ENCODE measurements at places on chromosomes 2 and 18.

DNA sequence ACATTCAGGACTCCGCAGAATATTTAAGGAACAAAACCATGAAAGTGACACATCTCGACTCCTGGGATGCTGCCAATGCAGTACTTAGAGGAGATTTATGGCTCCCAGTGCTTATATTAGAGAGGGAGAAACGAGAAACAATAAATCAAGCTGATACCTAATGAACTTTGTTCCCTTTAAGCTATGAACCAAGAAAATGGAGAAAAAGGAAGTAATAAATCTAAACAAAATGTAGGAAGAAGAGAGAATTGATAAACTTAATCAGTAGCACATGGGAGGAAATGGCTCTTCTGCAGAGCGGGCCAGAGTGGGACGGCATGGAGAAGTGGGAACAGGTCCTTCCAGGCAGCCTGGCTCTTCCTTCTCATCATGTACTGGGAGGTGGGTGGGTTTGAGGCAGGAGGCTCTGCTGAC, 42.7 kb downstream of the NPPC start:
- DNase-seq = no peak

GRCh38 chr2:159160954-159161353, 125.5 kb downstream of the WDSUB1 start:
- no peak for DNase-seq

DNA sequence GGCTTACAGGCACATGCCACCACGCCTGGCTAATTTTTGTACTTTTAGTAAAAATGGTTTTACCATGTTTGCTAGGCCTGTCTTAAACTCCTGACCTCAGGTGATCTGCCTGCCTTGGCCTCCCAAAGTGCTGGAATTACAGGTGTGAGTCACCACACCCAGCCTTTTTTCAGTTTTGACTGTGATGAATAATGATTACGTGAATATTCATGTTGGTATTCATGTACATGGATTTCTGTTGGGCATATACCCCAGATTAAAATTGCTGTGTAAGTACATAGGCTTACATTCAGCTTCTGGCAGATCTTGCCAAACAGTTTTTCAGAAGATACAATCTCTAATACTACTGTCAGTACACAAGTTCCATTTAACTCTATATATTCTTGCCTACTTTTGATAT, 20.9 kb downstream of the SLC39A10 start:
- DNase-seq = no peak

DNA sequence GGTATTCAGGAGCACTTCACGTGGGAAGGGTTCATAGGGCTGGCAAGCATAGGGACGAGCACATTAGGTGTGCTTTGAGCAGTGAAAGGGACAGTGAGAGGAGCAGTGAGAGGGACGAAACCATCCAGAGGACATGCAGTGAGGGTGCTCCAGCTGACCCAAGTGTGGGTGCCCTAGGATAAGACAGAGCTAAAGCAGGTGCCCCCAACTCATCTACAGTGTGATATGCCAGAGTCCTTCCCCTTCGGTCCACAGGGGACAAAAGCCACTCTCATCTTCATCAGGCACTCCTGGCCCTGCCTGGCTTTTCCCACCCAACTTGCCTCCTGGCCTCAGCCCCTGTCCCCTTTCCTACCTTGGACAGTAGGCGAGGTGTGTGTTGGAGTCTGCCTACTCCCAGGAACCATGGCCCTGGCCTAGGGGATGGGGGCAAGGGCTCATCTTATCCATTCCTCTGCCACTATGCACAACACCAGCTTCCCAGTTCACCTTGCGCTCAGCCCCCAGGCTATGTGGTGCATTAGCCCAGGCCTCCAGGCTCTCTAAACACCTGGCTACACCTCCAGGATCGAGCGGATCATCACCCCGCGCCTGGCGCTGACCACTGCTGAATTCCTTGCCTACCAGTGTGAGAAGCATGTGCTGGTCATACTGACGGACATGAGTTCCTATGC, 16.1 kb upstream of the ANKRD53 start:
- peak; percentile 49 for DNase-seq

DNA sequence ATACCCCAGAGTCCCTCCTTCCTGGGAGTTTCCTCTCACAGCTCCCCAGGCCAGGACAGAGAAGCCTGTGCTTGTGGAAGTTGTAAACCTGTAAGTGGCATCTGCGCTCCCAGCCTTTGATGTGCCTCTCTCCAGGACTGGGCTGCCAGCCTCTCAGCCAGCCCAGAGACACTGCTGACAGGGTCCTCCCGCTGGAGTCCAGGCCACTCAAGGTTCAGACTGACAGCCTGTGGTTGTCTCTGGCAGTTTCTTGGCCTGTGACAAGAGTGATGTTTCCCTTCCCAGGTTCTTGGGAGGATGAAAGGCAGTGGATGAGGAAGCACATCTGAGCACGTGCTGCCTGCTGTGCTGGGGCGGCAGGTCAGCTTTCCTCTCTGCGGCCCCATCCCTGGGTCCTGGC, 3.0 kb downstream of the SLC35F6 start:
- DNase-seq = peak; percentile 75

- DNase-seq = no peak
Measured at GRCh38 chr18:26309281-26309680, 83.0 kb downstream of the TAF4B start.

DNA sequence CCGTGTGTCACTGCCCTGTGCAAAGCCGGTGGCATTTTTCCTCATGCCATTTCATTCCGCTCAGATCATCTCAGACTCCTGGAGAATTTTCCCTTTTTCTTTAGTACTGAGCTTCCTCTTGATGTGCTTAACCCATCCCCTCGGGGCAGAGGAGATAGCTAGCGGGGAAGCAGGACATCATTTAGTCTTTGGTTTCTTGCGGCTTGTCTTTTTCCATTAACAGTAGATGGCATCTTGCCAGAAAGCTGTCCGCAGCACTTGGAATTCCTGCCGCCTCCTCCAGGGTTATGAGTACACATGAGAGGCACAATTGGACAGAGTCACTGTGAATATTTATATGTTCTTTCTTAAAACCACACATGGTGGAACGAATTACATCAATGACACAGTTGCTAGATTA, 226.6 kb downstream of the ALPK2 start:
- DNase-seq = peak; percentile 89

DNA sequence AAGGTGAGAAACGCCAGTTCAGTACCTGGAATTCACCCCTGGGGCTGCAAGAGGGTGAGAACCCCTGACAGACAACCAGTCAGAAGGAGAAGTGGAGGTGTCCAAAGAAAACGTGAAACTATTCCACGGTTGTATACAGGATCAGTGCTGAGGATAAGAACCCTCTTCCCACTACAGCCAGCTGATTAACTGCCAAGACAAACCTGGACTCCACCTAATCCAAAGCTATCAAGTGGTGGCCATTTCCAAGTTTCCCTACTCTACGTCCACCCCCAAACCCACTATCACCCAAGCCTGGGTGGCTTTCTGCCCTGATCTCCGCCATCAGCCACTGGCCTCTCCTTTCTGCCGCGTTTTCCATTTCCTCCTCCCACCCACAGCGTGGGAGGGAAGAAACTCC, 312.3 kb upstream of the ID2 start:
- no peak for DNase-seq

- DNase-seq = peak; percentile 74
Measured at GRCh38 chr2:121293450-121294325, 8.7 kb upstream of the TFCP2L1 start.

DNA sequence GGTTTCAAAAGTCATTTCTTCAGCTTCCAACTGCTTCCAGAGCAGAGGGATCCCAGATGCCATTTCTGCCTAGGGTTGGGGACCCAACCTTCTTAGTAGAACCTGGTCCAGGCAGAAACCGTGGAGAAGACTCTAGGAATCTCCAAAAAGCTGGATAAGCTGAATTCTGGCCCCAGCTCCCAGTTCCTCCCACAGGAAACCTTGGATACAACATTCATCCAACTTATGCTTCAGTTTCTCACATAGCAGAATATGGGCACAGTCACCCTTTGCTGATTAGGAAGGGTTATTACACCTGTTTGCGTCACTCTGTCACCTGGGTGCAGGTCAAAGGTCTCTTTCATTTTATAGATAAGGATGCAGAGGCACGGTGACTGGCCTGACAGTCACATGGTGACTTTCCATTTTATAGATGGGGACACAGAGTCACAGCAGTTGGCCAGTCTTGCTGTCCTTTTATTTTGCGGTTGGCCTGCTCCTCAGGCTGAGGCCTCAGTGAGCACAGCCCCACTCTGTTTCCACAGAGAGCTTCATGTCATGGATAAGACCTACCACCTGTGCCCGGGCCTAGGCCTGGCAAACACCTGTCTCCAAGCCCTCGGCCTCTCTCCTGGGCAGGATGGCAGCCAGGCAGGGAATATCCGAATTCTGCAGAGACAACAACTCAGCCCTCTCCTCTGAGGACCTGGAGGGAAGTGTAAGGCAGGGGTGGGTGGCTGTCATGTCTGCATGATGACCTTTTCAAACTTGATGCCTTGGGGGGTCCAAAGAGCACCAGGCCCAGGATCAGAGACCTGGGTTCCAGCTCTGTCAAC, 148.8 kb downstream of the SMAD7 start:
- no peak for DNase-seq

DNA sequence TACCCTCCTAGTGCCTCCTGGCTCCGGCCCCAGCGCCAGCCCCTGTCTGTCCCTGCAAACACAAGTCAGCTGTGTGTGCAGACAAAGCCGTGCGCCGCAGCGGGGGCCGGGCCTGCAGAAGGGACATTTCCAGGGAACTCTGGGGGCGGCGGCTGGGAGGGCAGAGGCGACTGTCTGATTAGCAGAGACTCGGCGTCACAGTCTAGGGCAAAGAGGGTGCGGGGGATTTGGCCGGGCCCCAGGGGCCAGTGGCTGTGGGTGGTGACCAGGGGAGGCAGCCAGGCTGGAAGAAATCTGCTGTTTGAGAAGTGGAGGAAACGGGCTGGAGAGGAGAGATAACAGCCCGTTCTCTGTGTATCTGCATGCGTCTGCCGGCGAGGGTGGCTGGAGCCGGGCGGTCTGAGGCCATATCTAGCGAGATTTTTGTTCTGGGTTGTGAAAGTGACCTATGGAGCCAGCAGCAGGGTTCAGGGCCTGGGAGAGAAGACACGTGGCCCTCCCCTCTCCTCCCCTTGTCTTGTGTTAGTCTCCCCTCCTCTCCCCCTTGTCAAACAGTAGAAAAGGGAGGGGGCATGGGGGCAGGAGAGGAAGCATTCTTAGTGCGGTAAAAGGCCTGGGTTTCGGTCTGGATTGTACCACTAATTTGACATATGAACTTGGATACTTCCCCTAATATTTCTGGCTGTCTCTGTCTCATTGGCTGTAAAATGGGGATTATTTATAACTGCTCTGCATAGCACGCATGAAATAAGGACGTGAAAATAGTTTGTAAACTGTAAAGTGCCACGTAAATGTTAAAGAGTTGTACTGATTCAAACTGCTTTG, 169.4 kb downstream of the SMAD7 start:
- peak; percentile 95 for DNase-seq

DNA sequence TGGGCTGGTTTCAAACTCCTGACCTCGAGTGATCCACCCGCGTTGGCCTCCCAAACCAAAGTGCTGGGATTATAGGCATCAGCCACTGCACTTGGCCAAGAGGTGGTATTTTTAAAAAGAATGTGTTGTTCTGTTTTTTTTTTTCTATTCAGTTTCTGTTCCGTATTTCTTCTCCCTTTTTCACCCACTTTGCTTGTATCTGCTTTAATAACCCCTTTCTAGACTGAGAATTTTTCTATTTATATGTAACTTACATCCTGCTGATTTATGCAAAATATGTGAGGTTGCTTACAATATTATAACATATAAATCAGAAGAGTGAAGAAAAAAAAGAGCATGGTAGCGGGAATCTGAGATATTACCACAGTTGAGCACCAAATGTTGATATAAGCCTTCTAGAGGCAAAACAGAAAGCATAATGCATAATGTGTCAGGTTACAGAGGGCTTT, 17.2 kb upstream of the LYPD6B start:
- no peak for DNase-seq

DNA sequence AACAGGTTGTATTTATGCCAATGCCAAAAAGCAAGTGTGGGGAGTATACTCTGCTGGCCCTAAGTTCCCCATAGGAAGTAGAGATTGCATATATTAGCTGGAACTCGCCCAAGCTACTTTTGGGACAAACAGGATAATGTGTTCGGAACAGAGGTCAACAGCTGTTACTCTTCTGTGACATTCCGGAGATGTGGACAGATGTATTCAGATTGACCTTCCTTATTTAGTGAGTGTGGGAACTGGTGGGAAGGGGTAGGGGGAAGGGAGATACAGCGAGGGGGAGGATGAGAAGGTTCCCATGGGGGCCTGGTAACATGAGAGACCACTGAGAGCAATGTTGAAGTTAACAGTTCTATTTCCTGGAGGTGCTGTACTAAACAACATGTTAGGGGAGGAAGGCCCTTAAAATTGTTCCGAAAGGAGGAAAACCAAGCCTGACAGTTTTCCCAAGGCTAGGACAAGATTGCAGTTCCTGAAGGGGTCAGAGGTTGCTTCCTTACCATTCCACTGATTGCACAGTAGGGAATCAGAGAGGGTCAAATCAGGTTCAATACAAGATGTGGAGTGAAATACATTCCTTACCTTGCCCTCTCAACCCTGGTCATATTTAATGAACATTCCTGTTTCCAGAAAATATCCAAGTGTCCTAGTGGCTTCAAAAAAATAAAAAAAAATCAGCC, 14.3 kb upstream of the CD28 start:
- peak; percentile 42 for DNase-seq

- no peak for DNase-seq
Measured at GRCh38 chr2:66929632-66930338, 467.3 kb upstream of the ETAA1 start.

DNA sequence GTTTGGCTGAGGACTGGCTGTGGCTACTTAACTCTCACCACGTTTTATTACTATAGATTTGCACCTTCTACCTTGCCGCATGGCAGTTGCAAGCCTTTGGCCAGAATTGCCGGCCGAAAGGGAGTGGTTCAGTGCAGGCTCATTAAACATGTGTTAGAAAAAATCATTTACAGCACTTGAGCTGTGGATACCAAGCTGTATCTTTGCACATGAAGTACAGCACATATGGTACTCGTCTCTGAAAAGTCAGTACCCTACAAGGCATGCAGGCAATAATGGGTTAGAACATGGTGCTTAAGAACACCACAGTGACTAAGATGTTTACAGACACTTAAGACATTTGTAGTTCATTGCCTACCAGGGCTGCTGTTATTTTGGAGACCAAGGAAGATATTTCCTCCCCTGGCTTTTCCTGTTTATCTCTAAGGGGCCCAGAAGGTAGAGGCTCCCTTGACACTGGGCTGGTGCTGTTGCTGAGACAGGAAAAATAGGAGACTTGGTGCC, 103.1 kb downstream of the ZNF532 start:
- no peak for DNase-seq

DNA sequence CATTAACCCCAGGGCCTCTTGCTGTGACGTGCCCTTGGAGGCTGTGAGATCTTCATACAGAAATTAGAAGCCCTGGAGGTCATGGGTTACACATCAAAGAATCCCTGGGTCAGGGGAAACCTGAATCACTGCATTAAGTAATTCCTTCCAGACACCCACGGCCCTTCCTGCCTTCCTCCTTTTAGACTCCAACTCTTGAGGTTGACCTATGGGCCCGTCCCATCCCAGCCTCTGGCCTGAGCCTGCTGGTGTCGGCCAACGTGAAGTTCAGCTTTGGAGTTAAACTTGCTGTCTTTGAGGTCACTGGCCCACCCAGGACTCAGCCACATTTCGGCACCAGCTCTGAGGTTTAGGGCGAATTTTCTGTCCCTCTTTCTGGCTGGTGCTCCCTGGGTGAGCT, 198.3 kb downstream of the ACKR3 start:
- no peak for DNase-seq
